Hematopoietic multipotent progenitor cell treated with erythropoietin and hydrocortisone succinate and interleukin-3 and kit ligand, for 17 days (in vitro differentiated cells): ENCODE measurements at places on chromosomes 2 and 18.

DNA sequence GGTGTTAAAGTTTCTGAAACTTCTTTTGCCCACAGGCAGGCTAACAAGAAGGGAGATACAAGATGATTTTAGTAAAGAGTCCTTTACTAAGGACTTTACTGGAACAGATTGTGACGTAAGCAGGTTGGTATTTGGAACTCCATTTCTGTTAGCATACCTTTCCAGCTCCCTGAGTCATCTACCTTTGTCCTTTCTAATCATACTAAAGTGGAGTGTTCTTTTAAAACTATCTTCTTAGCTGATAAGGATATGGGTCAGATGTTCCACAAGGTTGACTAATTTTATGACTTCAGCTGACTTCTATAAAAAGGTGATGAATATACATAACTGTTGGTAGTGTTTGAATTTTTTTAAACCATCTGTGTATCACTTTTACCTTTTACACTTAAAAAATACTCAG lies 21.1 kb downstream of the UGP2 start:
- DNase-seq, result no peak

DNA sequence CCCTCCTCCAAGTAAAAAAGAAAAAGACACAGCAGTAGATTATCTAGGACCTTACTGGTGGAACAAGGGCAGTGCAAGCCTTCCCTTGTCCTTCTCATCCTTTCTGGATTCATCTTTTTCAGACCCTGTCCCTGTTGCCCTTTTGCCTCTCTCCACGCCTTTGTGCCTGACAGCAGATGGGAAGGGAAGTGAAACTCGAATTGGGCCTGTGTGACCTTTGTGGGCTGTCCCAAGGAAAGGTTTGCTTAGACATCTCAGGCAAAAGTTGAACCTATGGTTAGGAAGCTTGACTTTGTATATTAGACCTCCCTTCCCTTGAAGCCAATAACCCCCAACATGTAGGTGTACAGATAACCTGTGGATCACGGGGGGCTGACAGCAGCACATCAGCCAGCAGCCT lies 185.3 kb downstream of the PRKCE start:
- DNase-seq, result no peak

DNA sequence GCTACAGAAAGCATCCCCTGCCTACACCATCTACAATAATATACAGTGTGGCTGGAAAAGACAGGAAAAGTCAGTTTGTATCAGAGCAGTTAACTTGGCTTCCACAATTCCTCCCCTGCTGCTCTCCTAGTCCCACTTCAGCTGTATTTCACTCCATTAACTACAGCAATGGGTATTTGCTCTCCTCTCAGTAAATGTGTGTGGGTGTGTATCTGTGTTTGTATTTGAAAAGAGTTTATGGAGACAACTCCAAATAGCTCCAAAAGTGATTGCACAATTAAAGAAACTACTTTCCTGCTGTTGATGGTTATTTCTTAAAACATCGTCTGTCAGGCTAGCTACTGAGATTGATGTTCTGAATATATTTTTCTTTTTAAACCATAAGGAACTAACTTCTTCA lies 333.7 kb upstream of the FIGN start:
- DNase-seq, result no peak

GRCh38 chr2:75557474-75558133 lies 3.1 kb downstream of the EVA1A start:
- no peak for DNase-seq

GRCh38 chr18:23838801-23839366 lies 149.6 kb downstream of the LAMA3 start:
- no peak for DNase-seq

GRCh38 chr2:119434664-119435063 lies 3.0 kb downstream of the TMEM37 start:
- DNase-seq, result no peak

DNA sequence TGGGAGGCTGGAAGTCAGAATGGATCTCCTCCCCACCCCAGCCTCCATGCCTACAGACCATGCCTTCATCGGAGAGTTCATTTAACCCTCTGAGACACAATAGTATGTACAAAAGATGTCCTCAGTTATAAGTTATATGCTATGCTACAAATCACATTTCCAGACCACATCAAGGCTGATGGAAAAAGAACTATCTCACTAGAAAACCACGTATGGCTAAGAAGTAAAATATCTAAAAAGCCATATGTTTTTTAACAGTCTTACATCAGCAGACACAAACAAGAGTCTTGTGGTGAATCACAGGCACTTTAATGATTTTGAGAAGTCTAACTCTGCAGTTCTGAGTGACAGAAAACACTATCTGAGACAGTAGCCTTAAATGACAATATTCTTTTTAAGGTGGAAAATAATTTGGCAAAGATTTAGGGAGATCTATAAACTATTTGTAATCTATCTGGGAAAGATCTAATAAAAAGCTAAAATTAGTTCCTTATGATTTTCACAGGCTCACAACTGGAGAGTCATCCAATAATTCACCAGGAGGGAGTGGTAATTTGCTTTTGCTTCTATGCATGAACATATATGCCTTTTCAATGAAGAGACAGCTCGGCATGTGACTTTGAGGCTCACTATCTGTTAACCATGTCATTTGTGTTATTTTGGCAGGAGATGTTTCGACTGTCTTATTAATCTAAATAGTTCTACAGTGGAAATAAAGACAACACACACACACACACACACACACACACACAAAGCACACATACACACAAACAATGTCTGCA lies 197.5 kb downstream of the IRS1 start:
- no peak for DNase-seq

DNA sequence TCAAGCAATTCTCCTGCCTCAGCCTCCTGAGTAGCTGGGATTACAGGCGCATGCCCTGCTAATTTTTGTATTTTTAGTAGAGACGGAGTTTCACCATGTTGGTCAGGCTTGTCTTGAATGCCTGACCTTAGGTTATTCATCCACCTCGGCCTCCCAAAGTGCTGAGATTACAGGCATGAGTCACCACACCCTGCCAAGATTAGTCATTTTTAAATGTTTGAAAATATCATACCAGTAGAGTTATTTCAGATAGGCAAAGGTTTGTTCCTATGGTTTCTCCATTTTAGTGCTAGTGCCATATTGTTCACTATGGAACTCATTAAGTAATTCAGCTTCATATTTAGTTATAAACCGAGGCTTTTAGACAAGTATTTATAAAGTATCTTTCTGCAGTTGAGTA lies 52.3 kb downstream of the HIBCH start:
- no peak for DNase-seq

- no peak for DNase-seq
Measured at GRCh38 chr2:46780801-46781445, 134.7 kb downstream of the MCFD2 start.

DNA sequence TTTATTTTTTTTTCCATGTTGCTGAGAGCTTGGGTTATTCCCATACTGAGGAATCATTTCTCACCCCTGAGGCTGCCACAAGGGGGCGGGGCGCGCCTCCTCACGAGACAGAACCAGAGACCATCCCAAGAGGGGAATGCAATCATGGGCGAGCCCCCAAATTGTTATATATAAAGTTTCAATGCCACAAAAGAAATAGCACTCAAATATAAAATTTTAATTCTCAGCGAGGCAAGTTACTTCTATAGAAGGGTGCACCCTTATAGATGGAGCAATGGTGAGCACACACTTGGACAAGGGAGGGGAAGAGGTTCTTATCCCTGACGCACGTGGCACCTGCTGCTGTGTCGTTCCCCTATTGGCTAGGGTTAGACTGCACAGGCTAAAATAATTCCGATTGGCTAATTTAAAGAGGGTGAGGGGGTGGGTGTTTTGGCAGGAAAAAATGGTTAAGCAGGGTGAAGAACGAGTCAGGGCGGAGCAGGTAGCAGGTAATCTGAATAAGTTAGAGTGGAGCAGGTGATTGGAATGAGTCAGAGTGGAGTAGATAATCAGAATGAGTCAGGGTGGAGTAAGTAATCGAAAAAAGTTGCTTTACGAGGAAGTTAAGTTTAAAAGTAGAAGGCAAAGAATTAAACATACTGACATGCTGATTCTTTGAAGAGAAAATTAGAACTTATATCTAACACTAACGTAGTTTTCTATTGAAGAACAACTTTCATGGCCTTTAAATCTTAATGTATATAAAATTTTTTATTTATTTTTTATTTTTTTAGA lies 177.5 kb downstream of the MTCL1 start:
- peak; percentile 19 for DNase-seq

- DNase-seq, result no peak
Measured at GRCh38 chr2:134020608-134021007, 233.3 kb upstream of the MGAT5 start.

- DNase-seq, result no peak
Measured at GRCh38 chr18:3283253-3283863, 21.4 kb downstream of the MYL12B start.

DNA sequence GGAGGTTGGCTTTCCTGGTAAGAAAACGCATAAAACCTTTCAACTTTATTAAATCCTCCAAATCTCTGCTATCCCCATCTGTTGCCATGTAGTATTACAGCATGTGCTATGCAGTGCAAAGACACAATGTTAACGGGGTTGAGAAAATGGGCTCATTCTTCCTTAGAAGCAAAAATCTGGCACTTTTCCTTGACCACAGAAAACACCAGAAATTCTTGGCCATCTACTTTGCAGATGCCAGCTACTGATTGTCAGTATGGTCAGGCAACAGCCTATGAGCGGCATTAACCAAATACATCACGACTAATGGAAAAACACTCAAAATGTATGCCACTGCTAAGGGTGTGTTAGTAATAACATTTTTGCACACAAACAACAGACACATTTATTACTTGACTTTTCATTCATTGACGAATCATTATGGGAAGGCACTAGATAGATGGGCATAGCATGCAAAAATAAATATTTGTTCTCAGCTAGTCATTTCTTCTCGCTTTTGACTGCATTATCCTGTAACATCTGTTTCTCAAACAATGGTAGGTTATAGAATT lies 65.2 kb upstream of the CRIM1 start:
- DNase-seq, result no peak

GRCh38 chr2:30231996-30232800 lies 864 bp downstream of the LBH start:
- peak; percentile 71 for DNase-seq

DNA sequence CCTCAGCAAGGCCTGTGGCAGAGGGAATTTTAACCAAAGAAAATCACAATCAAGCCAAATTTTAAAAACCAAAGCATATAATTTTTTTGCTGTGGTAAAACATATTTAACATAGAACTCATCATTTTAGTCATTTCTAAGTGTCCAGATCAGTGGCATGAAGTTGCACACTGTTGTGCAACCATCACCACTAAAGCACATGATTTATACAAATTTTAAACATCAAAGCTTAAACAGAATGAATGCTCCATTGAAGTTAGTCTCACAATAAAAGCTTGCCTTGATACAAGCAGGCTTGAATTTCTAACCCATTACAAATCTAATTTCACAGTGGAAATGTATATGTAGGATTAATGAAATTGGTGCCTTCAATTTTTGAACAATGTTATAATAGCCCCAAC lies 31.2 kb downstream of the FTCDNL1 start:
- DNase-seq, result no peak

- DNase-seq, result no peak
Measured at GRCh38 chr2:159832858-159833257, 34.9 kb upstream of the CD302 start.

- DNase-seq, result peak; percentile 91
Measured at GRCh38 chr2:69582582-69583176, 60.9 kb downstream of the AAK1 start.

GRCh38 chr18:56722518-56722917 lies 71.4 kb downstream of the WDR7 start:
- DNase-seq, result no peak

GRCh38 chr2:183614799-183615435 lies 490.7 kb downstream of the NUP35 start:
- DNase-seq, result no peak

DNA sequence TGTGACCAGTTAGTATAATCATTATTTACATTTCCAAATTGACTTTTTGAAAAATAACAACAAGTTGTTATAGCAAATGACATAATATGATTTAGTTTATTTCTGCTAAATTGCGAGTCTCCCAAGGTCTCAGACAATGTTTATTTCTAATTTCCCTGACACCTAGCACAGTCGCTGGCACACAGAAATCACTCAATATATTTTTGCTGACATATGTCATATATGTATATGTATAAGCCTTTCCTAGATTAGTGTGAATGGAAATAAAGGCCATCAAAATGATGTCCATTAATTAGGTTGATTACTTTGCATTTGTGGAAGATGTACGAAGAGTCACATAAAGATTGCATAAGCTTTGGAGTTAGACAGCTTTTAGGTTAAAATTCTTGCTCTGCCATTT lies 136.7 kb upstream of the CDH2 start:
- no peak for DNase-seq

DNA sequence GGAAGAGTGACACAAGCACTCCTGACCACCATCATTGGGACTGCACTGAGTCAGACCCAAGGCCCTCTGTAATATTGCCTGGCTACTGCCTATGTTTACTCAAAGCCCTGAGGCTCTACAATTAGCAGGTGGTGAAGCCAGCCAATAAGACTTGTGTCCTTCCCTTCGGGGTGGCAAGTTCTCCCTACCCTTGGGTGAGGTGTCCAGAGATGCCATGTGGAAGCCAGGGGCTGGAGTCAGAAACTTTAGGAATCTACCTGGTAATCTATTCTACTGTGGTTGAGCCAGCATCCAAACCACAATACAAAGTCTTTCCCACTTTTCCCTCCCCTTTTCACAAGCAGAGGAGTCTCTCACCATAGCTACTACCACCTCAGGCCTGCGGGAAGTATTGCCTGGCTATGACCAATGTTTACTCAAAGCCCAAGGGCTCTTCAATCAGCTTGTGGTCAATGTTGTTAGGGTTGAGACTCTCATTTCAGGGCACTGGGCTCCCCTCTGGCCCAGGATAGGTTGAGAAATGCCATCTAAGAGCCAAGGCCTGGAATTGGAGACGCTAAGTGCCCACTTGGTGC lies 17.6 kb downstream of the DHRS9 start:
- DNase-seq, result no peak

DNA sequence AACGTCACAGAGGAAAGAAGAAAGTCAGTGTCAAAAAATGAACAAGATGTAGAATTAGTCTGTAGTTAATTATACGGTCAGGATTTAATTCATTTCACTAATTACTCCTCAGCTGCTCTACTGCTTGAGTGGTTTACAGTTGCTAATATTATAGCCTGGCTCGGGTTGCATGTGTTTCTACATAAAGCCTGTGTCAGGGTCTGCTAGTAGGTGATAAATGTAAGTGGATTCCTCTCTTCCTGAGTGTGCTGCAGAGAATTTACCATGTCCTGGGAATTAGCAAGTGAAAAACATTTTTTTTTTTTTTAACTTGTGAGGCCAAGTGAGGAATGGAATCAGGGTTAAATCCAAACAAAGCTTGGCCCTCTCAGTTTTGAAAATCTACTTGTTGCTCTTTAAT lies 622.6 kb downstream of the EPHA4 start:
- no peak for DNase-seq

DNA sequence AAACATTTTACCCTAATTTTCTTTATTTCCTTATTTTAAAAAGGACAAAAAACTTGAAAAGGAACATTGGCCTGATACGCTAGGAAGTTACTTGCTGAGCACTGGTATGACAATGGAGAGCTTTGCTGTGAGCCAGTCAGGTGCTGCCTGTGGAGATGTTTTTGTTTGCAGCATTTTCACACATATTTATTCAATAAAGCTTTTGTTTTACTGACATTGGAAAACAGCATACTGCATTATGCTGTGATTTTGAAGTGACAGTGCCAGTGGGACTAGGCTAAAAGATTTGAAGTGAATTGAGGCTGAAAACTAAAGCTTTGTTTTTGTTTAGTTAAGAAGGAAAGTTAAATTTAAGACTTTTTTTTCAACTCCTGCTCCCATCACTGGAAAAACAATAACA lies 470.7 kb upstream of the ZEB2 start:
- no peak for DNase-seq
